GM23338 (cell line): ENCODE measurements at places on chromosomes 5 and 9. TPM values are rescaled to one million over a fixed set of nuclear protein-coding genes. Genes with fewer than 3 reads are reported as not detected.

The NIM1K gene
- polyA plus RNA-seq: not detected in 2 replicates

The CATSPER3 gene
- 0.19 and 0.37 TPM in 2 replicates for polyA plus RNA-seq

The CAMK2A gene
- polyA plus RNA-seq: 0.18 TPM in 1 of 2 replicates, not detected in the other

The AHRR gene
- 0.27 and 0.61 TPM in 2 replicates for polyA plus RNA-seq

The CCL27 gene
- polyA plus RNA-seq: not detected in 2 replicates

The MLANA gene
- polyA plus RNA-seq: 0.38 TPM in 1 of 2 replicates, not detected in the other

The NUDCD2 gene
- polyA plus RNA-seq: 112 and 123 TPM in 2 replicates

The PCDHB15 gene
- polyA plus RNA-seq: 4.9 and 6.1 TPM in 2 replicates

The CCDC183 gene
- 1.2 and 1.6 TPM in 2 replicates for polyA plus RNA-seq

The EGFL7 gene
- 38.2 and 44.4 TPM in 2 replicates for polyA plus RNA-seq

The FAM221B gene
- 0.09 and 0.47 TPM in 2 replicates for polyA plus RNA-seq

The PCDHB5 gene
- polyA plus RNA-seq: 18.7 and 20.0 TPM in 2 replicates

The SLC6A18 gene
- polyA plus RNA-seq: not detected in 2 replicates

The ZNF300 gene
- 10.9 and 15.1 TPM in 2 replicates for polyA plus RNA-seq

The CEP72 gene
- 12.5 and 15.5 TPM in 2 replicates for polyA plus RNA-seq

The ABLIM3 gene
- polyA plus RNA-seq: 0.19 and 0.31 TPM in 2 replicates

The SLC45A2 gene
- not detected in 2 replicates for polyA plus RNA-seq

The CCNJL gene
- 27.0 and 28.4 TPM in 2 replicates for polyA plus RNA-seq

The ENHO gene
- polyA plus RNA-seq: 17.5 and 19.7 TPM in 2 replicates

The HTR1A gene
- polyA plus RNA-seq: 0.92 and 1.1 TPM in 2 replicates

The ARID3C gene
- polyA plus RNA-seq: not detected in 2 replicates

The ATP10B gene
- 0.10 and 0.11 TPM in 2 replicates for polyA plus RNA-seq

The CREBRF gene
- 2.0 TPM in 2 replicates for polyA plus RNA-seq

The SOX30 gene
- polyA plus RNA-seq: 0.43 and 0.47 TPM in 2 replicates
